ENCODE measurements at places on chromosomes 3 and 15.

GRCh38 chr3:122578069-122578740 is 755 bp downstream of the PARP15 start:
- DNase-seq: no peak

GRCh38 chr3:132538072-132538471 is 59.0 kb upstream of the ACKR4 start:
- DNase-seq: no peak

- DNase-seq: no peak
Observed at GRCh38 chr15:28260722-28261121, 61.3 kb downstream of the HERC2 start.

DNA sequence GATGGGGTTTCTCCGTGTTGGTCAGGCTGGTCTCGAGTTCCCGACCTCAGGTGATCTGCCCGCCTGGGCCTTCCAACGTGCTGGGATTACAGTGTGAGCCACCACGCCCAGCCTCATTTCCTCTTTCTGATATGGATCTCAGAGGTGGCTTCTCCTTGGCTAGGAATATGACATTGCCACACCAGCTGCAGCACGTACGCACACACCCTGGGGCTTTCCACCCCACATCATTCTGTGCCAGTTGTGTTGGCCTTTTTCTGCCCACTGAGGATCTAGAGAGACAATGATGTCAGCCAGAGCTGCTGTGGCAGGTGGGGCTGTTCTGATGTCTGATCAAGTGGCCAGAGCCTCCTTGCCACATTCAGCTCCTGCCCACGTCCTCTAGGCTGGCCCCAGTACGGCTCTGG is 29.0 kb downstream of the TMEM45A start:
- no peak for DNase-seq

DNA sequence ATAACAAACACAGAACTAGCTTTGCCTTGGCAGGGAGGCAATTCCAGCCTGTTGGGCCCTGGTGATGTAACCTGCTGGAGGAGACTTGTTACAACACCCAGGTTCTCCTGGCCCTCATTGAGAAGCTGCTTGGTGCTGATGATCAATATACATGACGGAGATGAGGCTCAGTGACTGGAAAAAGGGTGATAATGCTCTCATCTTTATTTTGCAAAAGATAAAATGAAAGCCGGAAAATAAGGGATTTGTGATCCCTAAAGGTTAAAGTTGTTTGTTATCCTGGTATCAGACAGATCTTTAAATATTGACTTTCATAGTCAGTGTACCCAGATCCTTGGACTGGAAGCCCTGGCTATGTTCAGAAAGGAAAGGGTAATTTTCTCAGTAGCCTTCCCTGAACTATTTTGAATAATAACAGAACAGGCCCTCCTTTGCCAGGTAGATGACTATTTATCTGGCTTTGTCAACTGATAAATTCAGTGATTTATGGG is 118.9 kb upstream of the MEIS2 start:
- no peak for DNase-seq

DNA sequence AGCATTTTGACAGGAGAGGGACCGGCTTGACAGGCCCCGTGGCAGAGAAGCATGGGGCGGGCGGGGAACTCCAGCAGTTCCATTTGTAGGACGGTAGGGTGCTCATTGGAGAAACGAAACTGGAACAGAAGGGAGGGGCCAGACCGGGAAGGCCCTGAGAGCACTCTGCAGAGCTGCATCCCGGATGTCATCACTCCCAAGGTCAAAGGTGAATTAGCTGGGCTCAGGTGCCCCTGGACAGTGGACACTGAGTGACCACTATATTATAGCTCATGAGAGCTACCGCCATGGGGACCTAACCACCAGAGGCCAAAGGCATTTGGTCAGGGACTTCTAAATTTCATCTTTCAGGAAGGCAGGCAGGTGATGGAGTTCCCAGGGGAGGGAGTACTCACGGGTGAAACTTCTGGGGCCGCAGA is 7.3 kb downstream of the CSRNP1 start:
- DNase-seq: no peak

Measured in neural crest cell (in vitro differentiated cells).